ENCODE measurements at places on chromosomes 2 and 18.
A peak's percentile ranks its signal among the peaks of the same experiment; 100 is the strongest.

GRCh38 chr18:51525453-51526225 lies 328.2 kb upstream of the MEX3C start:
- DNase-seq = no peak

DNA sequence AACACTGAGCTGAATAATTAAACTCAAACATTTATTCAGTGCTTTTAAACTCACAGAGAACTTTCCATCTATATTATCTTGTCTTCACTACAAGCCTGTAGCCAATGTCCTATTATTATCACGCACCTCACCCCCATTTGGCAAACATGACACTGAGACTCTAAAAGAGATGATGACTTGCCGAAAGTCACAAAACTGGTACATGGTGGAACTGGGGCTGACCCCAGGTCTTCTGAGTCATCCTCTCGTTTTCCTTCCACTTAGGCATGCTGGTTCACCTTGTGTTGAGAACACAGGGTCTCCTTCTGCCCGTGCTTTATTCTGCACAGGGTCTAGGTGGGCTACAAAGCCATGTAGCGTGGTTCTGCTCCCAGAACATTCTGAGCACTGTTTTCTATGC lies 230.0 kb upstream of the MGAT5 start:
- DNase-seq = no peak

DNA sequence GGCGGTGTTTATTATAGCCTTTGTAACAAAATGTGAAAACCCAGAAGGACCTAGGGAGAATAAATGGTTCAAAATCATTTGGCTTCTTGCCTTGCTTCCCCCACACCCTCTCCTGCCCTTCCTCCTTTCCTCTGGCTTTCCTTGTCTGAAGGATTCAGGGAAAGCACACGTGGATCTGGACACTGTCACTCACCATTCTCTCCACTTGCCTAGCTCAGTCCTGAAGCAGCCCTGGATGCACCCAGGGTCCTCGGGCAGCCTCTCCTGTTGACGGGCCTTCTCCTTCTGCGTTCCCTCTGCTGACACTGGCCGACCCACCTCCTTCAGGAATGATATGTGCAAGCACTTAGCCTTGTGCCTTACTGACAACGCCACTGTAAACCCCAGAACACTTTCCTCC lies 68.4 kb downstream of the FAM210A start:
- DNase-seq = no peak

DNA sequence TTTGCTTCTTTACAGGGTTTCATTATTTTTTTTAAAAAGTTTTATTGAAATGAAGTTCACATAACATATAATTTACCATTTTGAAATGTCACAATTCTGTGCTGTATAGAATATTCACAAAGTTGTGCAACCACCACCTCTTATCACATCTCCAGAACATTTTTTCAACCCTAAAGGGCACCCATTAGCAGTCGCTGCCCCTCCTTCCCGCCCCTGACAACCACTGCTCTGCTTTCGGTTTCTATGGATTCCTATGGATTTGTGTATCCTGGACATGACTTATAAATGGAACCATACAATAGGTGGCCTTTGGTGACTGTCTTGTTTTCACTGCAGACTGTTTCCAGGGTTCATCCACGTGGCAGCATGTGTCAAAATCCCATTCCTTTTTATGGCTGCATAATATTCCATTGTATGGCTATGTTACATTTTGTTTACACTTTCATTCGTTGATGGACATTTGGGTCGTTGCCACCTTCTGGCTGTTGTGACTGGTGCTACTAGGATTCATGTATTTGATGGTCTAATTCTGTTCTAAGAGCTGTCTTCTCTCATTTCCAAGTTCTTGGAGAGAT lies 52.6 kb downstream of the SH3BP4 start:
- no peak for DNase-seq

- no peak for DNase-seq
Measured at GRCh38 chr2:1727796-1728474, 16.4 kb downstream of the PXDN start.

GRCh38 chr2:1360557-1361250 lies 52.6 kb upstream of the TPO start:
- no peak for DNase-seq

- DNase-seq = peak; percentile 52
Measured at GRCh38 chr18:79679552-79680099, at the start of gene CTDP1. Gene CTDP1, plus strand, starts transcription at chr18:79679803. Its CDS starts 145 bp downstream, at chr18:79679948.

DNA sequence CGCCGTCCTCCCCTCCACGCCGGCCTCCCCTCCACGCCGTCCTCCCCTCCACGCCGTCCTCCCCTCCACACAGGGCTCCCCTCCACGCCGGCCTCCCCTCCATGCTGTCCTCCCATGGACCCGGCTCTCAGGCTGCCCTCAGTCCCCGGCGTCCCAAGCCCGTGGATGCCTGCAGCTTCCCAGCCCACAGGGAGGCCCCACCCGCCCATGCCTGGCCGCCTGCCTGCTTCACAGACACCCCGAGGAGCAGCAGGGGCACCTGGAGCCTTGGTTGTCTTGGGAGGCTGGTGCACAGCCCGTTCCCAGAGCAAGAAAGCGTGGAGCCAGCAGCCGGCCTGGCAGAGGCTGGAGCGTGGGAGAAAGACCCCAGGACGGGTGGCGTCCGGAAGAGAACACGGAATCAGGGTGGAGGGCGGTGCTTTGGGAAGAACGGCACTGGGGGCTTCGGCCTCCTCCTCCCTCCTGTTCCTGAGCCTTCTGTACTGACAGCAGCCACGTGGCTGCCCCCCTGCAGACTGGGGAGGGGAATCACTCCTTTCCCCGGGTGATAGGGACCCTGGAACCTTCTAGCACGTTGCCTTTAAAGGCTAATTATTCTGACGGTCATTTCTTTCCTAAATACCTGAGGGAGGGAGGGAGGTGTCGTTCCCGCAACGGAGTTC lies 26.2 kb upstream of the KCNG2 start:
- DNase-seq = no peak

DNA sequence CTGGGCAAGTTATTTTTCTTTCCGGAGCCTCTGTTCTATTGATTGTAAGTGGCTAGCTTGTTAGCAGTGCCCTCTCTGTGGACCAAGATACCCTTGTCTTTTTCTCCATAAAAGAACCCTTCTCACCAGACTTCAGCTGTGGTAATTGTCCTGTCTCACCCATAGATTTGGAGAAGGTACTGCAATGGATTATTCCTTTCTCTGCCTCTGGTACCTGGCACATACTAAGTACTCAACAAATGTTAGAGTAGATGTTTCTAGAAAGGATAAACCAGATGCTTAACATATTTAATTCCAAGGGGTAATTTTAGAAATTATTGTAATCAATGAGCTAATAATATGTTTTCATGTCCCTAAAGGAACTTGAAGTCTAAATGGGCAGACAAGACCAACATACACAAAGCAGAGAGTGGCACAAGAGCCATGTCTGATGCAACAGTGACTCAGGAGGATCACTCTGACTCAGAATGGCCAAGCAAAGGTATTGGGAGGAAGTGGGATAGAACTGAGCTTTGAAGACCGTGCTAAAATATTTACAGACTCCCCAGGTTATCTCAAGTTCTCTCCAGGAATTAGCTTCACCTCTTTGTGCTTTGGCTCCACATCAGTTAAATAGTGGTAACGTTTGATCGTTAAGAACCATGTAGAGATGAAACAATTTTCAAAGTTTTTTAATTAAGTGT lies 129.7 kb upstream of the OSR1 start:
- no peak for DNase-seq

- DNase-seq = no peak
Measured at GRCh38 chr2:140624200-140624599, 1506.6 kb downstream of the LRP1B start.

- DNase-seq = no peak
Measured at GRCh38 chr2:197920592-197921201, 116.3 kb downstream of the PLCL1 start.

DNA sequence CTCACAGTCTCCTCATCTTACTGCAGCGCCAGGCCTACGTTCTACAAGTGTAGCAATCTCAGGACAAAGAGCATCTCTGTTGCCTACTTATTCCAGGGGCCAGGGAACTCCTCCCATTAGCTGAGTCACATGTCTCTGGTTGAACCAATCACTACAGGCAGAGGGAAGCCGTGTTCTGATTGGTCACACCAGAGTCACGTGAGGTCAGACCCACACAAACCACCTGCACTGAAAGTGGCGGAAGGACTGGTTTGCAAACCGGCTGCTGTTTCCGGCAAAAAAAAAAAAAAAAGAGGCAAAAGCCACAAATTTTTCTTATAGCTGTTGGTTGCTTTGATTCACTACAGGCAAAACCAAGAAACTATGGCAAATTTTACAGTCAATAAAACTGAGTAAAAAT lies 21.9 kb upstream of the USP14 start:
- no peak for DNase-seq

DNA sequence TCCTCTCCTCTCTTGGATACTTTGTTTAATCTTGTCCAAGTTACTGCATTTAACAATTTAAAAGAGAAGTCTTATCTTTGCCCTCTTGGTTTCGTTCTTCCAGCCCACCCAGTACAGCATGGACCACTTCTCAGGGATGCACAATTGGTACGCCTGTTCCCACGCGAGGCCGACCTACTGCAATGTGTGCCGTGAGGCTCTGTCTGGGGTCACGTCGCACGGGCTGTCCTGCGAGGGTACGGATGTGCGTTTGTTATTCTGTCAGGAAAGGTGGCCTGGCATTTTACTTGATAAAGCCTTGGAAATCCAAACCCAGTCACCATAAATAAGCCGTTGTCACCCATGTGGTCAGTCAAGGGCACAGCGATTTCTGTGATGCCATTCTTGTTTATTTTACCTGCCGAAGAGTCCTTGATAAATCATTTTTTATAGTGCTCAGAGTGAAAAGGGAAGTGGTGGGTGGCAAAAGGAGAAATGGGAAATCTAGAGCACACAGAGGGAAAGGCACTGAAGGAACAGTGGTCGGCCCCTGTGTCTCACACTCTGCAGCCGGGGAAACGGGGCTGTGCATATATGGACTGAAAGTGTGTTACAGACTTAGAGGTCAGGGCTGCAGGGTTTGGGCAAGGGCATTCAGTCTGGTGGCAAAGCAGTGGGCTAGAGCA lies 80.5 kb downstream of the DGKD start:
- no peak for DNase-seq

- DNase-seq = no peak
Measured at GRCh38 chr2:182695776-182696175, 20.3 kb upstream of the DNAJC10 start.

GRCh38 chr2:207531032-207531952 lies 1.5 kb downstream of the CREB1 start:
- no peak for DNase-seq

DNA sequence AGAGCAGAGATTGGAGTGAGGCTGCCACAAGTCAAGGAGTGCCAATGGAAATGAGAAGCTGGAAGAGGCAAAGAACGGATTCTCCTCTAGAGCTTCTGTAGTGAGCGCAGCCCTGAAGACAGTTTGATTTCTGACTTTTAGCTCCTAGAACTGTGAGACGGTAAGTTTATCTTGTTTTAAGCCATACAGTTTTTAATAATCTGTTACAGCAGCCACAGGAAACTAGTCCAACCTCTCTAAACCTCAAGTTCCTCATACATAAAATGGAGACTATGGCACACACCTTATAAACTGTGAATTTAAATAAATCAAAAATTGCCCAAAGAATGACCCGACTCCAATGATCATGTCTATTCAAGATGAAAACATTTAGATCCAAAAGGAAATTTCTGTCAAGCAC lies 596.5 kb downstream of the BCL11A start:
- DNase-seq = no peak

GRCh38 chr2:225100269-225100668 lies 58.0 kb upstream of the DOCK10 start:
- DNase-seq = no peak

GRCh38 chr2:27427863-27428212 lies 593 bp upstream of the NRBP1 start:
- DNase-seq = no peak

DNA sequence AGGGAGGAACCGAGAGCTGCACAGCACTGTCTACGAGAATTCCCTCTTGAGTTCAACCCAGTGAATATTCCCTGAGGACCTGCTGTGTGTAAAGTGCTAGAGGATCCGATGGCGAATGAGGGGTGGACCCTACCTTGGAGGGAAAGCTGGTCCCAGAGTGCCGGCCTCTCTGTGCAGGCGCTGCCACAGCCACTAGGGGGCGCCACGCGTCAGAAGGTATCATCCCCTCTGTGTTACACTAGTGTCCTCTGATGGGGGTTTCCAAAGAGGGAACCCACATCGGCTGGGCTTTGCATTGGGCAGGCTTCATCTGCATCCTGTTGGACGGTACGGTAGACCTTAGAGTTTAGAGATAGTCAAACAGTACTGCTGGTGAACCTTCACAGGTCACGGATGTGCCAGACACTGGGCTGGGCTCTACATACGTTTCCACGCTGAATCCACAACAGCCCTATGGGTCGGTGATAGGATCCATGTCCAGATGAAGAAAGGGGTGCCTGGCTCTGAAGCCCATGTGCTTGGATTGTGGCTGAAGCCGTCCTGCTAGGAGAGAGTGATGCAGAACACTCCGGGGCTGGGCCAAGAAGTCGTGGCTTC lies 39.0 kb downstream of the COA5 start:
- DNase-seq = no peak

DNA sequence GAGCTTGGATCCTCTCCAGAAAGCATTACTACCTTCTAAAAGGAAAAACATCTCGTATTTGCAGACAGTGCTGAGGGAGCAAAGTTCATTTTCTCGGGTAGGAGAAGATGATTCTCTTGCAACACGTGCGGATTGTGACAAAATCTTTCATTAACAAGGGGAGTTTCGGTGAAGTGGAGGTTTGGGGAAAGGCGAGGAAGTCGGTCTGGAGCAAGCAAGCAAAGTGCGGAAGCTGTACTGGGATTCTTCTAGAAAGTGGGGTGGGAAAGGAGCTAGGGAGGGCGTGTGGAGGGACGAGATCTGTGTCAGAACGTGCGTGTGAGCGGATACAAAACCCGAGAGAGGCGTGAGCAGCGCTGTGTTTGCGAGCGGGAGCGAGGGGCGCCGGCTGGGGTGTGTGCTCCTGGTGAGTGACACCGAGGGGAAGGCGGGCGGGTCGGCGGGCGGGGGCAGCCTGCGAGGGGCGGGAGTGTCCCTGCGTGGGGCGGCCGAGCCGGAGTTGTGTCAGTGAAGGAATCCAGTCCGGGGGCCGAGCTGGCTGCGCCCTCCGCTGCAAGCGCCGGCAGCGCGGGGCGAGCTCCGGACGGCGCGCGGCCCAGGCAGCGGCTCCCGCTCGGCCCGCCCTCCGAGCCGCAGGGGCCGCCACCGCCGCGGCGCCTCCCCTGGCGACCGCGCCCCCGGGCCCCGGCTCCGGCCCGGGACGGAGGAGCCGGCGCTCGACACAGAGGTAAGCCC lies at the start of gene SPATS2L:
Gene SPATS2L (plus strand): TSS at position 498 of the 735 bp plus-strand sequence. CDS start 82,552 bp downstream, outside the sequence.
- peak; percentile 49 for DNase-seq

GRCh38 chr2:182033449-182033848 lies 47.8 kb downstream of the PPP1R1C start:
- no peak for DNase-seq

GRCh38 chr2:42752314-42752713 lies 11.6 kb downstream of the OXER1 start:
- no peak for DNase-seq

- DNase-seq = no peak
Measured at GRCh38 chr2:12262681-12263436, 453.9 kb upstream of the TRIB2 start.

DNA sequence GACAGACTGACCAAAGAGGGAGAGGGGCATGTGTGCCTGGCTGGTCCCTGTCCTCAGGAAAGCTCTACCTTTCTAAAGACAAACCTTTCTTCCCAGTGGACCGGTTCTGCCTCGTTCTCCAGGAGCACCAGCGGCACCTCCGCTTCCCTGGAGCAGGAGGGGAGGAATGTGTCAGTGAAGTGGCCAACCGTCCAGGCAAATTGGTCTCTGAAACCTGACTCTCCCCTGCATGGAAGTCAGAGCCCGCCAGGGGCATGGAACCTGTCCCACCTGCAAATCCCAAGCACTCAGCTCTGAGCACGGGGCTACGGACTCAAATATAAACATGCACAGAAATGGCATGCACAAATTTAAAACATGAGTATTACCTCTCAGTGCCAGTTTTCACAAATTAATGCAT lies 62.9 kb downstream of the COL6A3 start:
- no peak for DNase-seq

- DNase-seq = no peak
Measured at GRCh38 chr2:99615247-99615771, 125.5 kb upstream of the REV1 start.

All from HFF-Myc (cell line).